ENCODE measurements at places on chromosomes 2 and 18. TPM values are rescaled to one million over a fixed set of nuclear protein-coding genes. Genes with fewer than 3 reads are reported as not detected.

- no peak for DNase-seq
These were observed 53.3 kb downstream of the MEMO1 start for GRCh38 chr2:31957354-31958139.

- DNase-seq = no peak
These were observed 217.0 kb downstream of the METTL4 start for GRCh38 chr18:2354292-2354691.

DNA sequence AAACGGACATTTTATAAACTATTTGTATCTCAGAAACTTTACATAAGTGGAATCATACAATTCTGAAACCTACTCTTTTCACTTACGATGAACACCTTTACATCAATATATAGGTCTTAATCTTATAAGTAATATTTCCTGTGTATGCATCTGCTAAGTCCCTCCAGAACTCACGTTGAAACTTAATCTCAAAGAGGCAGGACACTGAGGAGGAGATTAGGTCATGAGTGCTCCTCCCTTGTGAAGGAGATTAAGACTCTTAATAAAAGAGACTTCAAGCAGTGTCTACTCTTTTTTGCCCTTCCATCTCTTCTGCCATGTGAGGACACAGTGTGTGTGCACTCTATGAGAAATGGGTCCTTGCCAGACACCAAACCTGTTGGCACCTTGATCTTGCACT lies 94.7 kb upstream of the CDKL4 start:
- DNase-seq = no peak

- DNase-seq = no peak
These were observed 11.6 kb upstream of the PTPN4 start for GRCh38 chr2:119748135-119748534.

DNA sequence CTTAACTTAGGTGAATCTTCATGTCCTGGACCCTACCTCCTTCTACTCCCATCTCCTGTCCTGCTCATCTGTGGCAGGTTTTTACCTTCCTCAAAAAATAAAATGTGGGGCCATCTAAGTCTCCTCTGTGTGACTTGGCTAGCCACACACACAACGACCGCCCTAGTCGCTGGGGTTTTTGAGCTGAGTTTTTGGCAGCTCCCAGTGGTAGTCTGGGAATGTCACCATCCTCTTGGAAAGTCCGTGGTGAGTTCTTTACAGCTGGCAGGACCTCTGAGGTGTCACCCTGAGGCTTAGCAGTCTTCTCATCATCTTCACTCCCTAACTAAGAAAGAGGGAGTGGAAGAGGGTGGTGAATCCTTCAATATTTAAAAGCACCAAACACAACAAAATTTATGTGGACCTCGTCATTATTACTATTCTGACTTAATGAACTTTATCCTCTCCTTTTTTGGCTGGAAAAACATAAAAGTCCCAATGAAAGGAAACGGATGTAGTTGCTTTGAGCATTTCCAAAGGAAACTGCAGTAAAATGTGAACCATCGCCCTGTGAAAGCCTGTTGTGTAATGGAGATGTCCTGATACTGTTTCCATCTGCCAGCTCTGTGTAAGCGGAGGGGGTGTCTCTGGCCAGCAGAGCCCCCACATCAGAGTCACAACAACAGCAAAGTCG lies 78.6 kb downstream of the VAPA start:
- no peak for DNase-seq

DNA sequence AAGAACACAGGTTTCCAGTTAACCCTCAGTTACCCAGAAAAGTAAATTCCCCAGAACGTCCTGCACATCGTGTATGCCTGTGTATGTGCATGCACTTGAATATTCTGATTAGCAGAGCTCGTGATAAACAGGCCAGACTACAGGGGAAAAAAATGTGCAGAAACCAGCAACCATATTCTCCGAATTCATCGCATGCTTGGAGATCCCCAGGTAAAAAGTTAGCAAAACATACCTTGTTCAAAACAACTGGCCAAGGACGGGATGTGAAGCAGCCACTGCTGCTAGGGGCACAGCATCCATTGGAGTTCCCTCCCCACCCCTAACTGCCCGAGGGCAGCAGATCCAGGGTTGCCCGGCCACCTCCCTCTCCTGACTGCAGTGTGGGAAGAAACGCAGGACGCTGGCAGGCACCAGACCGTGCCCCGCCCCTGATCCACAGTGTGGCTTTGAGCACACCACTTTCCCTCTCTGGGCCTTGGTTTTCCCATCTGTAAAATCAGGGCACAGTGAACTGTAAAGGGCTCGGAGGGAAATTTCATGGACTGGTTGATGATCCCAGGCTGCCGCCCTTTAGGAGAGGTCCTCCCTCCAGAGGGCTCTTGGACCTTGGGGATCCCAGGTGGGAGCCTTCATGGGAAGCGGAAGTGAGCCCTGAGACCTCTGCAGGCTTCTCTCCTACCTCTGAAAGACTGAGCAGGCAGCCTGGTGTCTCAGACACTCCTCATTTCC lies 11.9 kb upstream of the ARID5A start:
- DNase-seq = no peak

GRCh38 chr2:105239924-105240323 lies 1.6 kb upstream of the GPR45 start:
- no peak for DNase-seq

DNA sequence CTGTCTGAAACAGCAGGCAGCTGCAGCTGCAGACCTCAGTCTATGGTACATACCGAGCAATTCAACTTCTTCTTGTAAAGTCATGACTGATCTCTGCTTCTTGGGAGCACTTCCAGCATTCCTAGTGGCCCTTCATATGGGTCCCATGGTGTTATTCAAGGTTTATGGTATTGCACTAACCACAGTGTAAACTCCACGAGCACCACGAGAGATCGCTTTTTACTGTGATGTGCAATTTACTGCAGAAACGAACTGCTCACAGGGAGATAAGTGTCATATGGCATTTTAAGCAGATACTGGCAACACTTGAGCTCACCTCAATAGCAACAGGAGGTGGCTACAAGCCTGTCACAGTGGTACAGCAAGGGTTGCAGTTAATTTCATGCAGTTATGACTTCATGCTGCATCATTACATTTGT lies 38.6 kb upstream of the SH3BP4 start:
- DNase-seq = no peak

GRCh38 chr18:30139631-30140287 lies 902.8 kb downstream of the DSC3 start:
- DNase-seq = no peak

GRCh38 chr18:35818353-35818667 lies 154.2 kb upstream of the RMP24 start:
- DNase-seq = no peak

- no peak for DNase-seq
These were observed 314.8 kb downstream of the RBM43 start for GRCh38 chr2:150946831-150947230.

DNA sequence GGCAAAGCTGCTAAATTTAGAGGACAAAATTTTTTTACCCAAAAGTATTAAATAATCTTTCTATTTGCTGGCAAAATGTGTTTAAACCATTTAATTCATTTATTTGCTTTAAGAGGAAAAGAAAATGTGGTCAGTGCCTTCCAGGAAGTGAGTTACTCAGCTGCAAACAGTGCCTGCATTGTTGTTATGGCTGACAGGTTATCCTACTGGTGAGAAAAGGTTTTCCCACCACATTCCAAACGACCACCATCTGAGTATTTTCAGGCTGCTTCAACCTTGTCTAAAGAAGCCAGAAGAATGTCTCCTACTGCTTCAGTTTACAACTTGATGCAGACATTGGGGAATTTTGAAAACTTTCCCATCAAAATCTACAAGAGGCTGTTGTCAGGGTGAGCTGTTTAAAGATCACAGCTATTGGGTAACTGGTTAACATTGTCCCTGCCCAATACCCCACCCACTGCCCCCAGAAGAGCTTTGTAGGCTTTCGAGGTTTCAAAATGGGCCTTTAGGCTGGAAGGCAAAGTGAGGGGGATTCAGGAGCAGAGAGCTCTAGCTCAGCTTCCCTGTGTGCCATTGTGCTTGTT lies 461.3 kb upstream of the FANCL start:
- DNase-seq = peak; percentile 18

DNA sequence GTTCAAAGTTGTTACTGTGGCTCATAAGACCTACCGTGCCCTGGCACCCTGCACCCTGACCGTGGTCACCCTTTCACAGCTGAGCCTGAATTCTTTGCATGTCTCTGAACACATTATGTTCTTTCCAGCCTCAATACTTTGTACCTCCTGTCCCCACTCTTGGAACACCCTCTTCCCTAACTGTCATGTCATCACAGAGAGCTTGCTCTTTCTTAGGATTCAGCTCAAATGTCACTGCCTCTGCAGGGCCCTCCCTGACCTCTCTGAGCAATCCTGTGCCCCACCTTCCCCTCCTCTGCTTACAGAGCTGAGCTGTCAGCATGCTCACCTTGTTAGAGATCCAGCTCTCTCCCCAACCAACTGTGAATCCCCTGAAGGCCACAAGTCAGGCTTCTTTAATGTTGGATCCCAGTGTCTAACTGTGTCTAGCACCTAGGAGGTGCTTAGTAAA lies 15.0 kb downstream of the PRKAG3 start:
- no peak for DNase-seq

GRCh38 chr2:83113953-83114352 lies 1345.1 kb downstream of the SUCLG1 start:
- no peak for DNase-seq

GRCh38 chr2:80030135-80030534 lies 274.4 kb downstream of the LRRTM1 start:
- DNase-seq = no peak

DNA sequence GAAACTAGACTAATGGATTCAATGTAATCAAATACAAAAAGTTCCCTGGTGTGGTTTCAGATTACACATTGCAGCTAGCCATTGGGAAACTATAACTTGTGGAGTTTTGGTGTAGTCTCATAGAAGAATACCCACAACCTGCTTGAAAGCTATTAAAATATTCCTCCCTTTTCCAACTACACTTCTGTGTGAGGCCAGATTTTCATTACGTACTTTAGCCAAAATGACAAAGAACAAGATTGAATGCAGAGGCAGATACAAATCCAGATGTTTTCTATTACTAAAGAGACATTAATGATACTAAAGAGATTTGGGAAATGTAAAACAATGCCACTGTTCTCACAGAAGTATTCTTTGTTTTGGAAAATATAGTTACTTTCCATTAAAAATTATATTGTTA lies 128.7 kb upstream of the SLC35G4 start:
- no peak for DNase-seq

DNA sequence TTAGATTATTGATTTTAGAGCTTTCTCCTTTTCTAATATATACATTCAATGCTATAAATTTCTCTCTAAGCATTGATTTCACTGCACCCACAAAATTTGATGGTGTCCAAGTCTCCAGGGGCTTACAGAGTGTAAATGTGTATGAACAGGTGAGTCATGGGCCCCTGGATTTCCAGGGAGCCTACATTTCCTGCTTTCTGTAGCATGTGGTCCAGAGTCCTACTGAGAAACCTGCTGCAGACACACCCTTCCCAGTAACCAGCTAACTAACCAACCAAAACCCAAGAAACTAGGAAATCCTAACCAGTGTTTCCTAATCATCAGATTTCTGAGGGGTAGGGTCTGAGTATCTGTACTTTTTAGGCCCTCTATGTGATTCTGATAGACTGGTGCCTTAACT lies 39.5 kb upstream of the TANC1 start:
- no peak for DNase-seq

DNA sequence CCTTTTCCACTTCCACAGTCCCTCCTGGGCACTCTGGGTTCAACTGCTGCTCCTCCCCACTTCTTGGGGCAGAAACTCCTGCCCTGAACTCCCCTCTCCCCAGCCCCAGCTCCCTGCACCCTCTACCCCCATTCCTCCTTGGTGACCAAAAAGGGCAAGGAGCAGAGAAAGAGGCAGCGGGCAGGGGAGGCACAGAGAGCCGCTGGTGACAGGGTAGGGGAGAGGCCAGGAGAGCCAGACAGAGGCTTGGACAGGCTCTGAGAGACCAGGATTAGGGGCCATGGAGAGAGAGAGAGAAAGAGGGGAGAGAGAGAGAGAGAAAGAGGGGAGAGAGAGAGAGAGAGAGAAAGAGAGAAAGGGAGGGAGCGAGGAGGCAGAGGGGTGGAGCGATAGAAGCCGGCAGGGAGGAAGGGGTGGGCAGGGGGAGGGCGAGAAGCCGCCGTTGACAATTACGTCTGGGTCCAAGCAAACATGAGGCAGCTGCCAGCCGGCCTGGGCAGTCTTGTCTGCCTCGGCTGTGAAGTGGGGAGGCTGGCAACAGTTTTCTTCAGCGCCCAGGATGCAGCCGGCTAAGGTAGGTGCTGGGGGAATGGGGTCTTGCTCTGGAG lies at the start of gene KCNIP3:
Gene KCNIP3 (plus strand): TSS at position 468 of the 608 bp plus-strand sequence. CDS start 92 bp downstream, at position 560.
- DNase-seq = peak; percentile 76

- no peak for DNase-seq
These were observed 49.1 kb upstream of the ZNF638 start for GRCh38 chr2:71282493-71282892.

DNA sequence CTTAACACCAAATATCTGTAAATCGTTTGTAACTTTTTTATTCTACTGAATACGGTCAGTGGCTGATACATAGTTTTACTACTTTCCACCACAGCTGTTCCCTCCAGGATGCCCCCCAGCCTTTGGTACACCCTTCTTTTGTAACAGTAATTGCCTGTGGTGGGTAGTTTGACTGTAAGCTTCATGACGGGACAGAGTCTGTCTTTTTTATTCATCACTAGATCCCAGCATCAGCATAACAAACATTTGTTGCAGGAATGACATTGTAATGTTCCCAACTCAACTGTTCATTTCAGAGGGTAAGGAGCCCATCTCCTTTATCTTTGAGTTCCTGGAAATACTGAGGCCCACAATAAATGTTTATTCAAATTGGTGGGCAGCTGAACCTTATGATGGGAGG lies 67.5 kb downstream of the MBOAT2 start:
- no peak for DNase-seq

DNA sequence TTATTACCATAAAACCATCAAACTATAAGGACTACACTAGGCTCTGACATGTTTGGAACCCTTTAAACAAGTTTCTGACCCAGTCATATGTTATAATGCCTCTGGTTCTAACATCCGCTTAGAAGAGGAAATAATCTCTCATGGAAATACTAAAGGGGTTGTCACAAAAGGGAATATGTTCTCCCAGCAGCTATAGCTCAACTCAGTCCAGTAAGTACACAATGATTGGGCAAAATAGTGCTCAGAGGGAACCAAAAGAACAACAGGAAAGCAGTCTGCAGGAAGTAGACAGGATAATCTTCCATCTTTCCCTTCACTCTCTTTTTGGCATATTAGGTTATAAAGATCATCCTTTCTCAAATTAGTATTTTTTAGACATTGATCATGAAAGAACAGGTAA lies 4.3 kb downstream of the SRBD1 start:
- no peak for DNase-seq

ABCG5 gene
- not detected for polyA plus RNA-seq

SMYD5 gene
- 20.8 TPM for polyA plus RNA-seq

M1AP gene
- 0.49 TPM for polyA plus RNA-seq

UGT1A3 gene
- 0.47 TPM for polyA plus RNA-seq

NAT8 gene
- polyA plus RNA-seq = 1,820 TPM

ACKR3 gene
- polyA plus RNA-seq = 6.9 TPM

SLC40A1 gene
- polyA plus RNA-seq = 45.8 TPM

HOXD3 gene
- polyA plus RNA-seq = 16.9 TPM

SCN7A gene
- 1.9 TPM for polyA plus RNA-seq

TTLL4 gene
- polyA plus RNA-seq = 7.6 TPM

PRKD3 gene
- polyA plus RNA-seq = 7.1 TPM

TDRD15 gene
- not detected for polyA plus RNA-seq

OR6B2 gene
- polyA plus RNA-seq = not detected

UGT1A5 gene
- not detected for polyA plus RNA-seq

CLK1 gene
- polyA plus RNA-seq = 91.4 TPM
